ENCODE measurements at places on chromosomes 4 and X. TPM values are rescaled to one million over a fixed set of nuclear protein-coding genes. Genes with fewer than 3 reads are reported as not detected.

Gene RASL11B
- 0.19 TPM for polyA plus RNA-seq

Gene ZNF185
- 3.0 TPM for polyA plus RNA-seq

Gene CT45A1
- polyA plus RNA-seq = not detected

Gene MAGEA8
- not detected for polyA plus RNA-seq

Gene CLDN2
- polyA plus RNA-seq = not detected

Gene SORBS2
- polyA plus RNA-seq = not detected

Gene FAM149A
- polyA plus RNA-seq = not detected

Gene RBMXL3
- not detected for polyA plus RNA-seq

Gene MXRA5
- not detected for polyA plus RNA-seq

Gene PPBP
- polyA plus RNA-seq = 91.9 TPM

Gene SEL1L3
- 143 TPM for polyA plus RNA-seq

Gene PDZD4
- not detected for polyA plus RNA-seq

Gene MSX1
- polyA plus RNA-seq = not detected

Gene LRIT3
- not detected for polyA plus RNA-seq

Gene TBX22
- polyA plus RNA-seq = not detected

Gene QRFPR
- polyA plus RNA-seq = not detected

- no peak for DNase-seq
Measured at GRCh38 chrX:71616672-71617529, 1.4 kb downstream of the CXCR3 start.

DNA sequence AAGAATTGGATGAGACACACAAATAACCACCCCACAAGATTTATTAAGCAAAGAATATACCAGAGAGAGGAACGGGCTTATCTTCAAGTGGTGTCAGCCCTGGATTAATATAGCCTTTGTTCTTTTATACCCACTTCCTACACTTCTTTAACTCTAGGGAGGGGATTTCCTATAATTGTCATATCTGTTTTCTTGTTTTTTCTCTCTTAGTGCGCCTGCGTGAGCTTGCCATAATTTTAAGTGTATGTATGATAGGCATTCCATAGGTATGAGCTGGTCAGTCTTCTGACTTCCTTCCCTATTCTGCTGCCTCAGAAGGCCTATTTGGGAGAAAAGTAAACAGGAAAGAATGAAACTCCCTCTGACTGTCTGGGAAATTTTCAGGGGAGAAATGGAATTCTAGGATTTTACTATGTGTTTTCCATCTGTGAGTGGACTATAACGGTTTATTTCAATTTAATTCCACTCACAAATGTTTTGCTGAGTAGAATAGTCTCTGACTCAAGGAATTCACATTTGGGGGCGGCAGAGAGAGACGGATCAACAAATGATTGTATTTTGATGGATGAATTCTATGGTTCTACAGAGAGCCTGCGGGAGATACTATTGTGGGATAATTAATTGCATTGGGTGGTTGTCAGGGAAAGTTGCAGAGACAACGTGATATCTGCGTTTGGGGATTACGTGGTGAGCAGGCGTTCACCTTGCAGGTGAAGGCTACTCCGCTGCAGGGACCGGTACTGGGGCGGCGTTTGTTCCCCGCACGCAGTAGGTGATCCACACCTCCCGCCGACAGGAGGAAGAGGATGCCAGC is 626 bp upstream of the CEP135 start:
- peak; percentile 70 for DNase-seq

DNA sequence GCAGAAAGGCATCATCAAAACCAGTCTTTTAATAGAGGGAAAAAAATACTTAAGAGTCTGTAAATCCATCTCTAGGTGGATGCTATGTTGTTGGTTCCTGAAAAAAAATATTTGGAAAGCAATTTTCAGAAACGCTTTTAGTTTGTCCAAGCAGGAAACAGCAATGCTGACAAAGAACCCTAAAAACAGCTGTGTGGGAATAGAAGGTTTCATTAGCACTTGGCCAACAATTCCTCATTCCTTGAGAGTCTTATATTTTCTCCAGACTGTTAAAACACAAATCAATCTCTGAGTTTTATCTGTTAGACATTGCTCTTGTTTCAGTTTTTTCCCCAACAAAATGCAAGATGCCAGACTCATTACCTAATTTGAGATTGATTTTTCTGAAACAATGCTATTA is 6.4 kb downstream of the MXRA5 start:
- no peak for DNase-seq

DNA sequence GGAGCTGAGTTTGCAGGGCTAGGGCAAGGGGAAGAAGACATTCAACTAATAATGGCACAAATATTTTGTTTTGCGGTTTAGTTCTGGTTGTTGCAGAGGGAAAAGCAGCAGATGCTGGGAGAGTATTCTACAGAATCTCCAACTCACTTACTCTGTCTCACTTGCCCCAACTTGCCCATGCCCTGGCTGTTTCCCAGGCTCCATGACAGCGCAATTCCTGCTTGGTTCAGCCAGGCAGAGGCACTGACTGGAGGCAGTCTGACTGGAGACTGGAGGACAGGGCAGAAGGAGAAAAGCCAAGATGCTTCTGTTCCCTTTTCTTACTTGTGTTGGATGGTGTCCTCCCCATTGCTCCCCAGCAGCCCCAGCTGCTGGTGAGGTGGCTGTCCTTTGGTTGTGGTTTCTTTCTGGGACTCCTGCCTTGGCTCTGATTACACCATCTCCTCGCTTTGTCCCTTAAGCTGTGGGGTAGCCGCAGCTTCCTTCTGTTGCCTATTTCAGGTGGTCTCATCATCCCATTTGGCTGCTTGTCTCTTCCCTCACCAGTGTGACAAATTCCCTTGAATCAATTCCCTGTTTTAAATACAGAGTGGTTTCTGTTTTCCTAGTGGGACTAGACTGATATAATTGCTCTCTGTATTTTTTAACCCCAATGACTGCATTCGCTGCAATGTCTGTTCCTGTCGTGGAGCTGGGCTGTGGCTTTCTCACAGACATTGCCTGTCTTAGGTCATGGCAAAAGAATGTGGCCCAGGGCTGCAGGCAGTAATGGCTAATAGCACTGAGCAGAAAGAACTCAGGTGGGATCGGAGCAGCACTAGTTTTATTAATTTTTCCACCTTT is 24.2 kb upstream of the RASL11B start:
- DNase-seq = no peak

GRCh38 chr4:123832173-123833026 is 435.8 kb downstream of the SPRY1 start:
- no peak for DNase-seq

DNA sequence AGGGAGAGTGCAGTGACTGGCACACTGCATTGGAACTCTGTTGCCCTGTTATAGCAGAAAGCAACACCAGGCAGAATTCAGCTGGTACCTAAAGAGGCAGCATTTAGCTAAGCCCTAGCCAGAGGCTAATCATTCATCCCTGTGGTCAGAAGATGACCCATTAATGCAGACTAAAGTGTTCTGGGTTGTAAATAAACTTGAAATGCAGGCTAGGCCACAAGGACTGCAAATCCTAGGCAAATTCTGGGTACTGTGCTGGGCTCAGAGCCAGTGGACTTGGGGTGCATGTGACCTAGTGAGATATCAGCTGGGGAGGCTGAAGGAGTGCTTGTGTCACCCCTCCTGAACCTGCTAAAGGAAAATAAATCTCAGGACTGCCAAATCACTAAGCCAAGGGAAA is 91.2 kb downstream of the LPAR4 start:
- no peak for DNase-seq

DNA sequence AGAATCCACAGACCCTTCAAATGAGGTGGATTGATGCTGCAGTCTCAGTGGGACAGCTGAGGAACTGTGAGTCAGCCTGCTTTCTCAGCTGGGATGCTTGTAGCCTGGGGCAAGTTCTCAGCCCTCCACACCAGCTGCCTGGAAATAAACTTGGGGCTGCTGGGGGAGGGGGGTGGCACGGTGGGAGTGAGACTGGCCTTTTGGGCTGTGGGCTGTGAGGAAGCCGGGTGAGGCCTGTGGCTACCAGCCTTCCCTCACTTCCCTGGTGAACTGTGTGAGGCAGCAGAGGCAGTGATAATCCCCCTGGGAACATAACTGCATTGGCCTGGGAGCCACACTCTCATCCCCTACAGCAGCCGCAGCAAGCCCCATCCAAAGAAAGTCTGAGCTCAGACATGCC is 114.5 kb upstream of the GUCY1A1 start:
- no peak for DNase-seq

GRCh38 chr4:148434075-148434773 is 8.0 kb downstream of the NR3C2 start:
- DNase-seq = no peak

- DNase-seq = no peak
Measured at GRCh38 chr4:155122382-155122781, 86.1 kb upstream of the NPY2R start.

GRCh38 chrX:2708592-2709188 is 17.6 kb downstream of the CD99 start:
- DNase-seq = peak; percentile 26

- no peak for DNase-seq
Measured at GRCh38 chr4:113223001-113223400, 173.5 kb downstream of the ANK2 start.

DNA sequence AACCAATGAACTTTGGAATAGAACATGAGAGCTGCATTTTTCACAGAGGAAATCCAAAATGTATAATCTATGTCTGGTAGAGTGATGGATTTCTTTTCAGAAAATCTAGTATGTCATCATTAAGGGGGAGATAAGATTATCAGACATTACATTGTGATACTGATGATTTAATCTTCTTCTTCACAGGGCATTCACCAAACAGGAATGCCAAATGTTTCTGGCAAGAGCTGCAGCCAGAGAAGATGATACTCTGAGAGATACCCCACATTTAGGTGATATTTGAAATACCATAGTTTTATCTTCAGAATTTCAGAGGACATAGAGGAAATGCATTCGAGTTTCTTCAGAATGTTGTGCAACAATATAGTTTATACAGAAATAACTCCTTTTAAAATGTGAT is 1523.7 kb upstream of the ADGRL3 start:
- DNase-seq = no peak

GRCh38 chr4:168995537-168996295 is 14.3 kb downstream of the CBR4 start:
- DNase-seq = no peak

DNA sequence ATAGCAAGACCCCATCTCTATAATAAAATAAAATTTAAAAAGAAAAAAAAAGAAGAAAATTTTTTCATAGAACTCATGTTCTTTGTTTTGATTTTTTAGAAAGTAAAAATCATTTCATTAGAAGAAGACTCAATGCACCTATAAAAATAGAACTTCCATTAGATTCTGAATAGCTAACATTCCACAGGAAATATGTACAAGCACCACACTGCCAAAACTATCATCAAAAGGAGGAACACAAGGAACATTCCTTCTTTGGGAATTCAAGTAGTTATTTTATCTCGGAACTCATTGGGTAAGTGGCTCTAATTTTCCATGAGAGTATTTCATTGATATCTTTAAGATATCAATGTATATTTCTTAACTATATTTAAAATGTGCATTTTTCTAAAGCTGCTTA is 157.6 kb downstream of the CAMK2D start:
- DNase-seq = no peak

DNA sequence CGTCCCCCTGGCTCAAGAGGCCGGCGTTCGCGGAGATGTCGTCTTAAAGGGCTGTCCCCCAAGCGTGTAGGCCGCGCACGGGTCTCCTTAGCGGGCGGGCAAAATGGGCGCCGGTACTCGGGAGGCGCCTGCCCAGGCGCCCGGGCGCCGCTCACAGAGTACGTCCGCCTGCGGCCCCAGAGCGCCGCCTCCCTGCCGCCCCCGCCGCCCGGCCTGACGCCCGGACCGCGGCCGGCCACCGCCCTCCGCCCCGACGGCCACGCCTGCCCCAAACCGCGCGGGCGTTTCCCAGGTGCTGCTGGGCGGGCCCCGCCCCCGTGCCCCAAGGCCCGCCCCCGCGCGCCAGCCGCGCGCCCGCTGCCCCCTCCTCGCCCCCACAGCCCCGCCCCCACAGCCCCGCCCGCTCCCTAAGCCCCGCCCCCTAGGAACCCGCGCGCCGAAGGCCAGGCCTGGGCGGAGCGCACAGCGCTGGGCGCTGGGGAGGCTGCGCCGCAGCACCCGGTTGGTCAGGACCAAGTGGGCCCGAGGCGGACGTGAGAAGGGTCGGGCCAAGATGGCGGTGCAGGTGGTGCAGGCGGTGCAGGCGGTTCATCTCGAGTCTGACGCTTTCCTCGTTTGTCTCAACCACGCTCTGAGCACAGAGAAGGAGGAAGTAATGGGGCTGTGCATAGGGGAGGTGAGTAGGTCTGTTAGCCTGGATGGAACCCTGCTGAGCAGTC is at the start of the genes BRCC3, CMC4 and MTCP1:
Gene BRCC3 (plus strand): TSS at position 534 of the 719 bp plus-strand sequence. CDS start 20 bp downstream, at position 554.
Gene CMC4 (minus strand): TSS at position 162 of the 719 bp plus-strand sequence. CDS start 7,113 bp downstream, outside the sequence.
Gene MTCP1 (minus strand): TSS at position 162 of the 719 bp plus-strand sequence. CDS start 5,126 bp downstream, outside the sequence.
- DNase-seq = peak; percentile 84

GRCh38 chrX:111353793-111354192 is 58.2 kb downstream of the DCX start:
- no peak for DNase-seq

DNA sequence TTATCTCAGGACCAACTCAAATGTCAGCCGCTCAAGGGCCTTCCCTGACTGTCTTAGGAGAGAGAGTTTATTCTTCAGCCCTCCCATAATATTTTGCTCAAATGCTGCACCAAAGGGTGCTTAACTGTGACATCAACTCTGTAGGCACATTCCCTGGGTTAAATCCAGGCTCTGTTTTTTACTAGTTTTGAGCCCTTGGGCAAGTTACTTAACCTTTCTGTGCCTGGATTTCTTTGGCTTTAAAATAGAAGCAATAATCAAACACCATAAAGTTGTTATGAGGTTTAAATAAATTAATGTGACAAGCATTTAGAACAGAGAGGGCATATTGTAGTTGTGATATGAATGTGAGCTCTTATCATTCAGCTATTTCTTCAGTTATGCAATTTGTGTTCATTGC is 54.2 kb upstream of the LIMCH1 start:
- no peak for DNase-seq

- DNase-seq = no peak
Measured at GRCh38 chrX:150164971-150165600, 198.0 kb upstream of the MAMLD1 start.

- DNase-seq = no peak
Measured at GRCh38 chr4:43223820-43224219, 331.3 kb downstream of the GRXCR1 start.

GRCh38 chrX:94365736-94366135 is 691.7 kb downstream of the FAM133A start:
- DNase-seq = no peak

DNA sequence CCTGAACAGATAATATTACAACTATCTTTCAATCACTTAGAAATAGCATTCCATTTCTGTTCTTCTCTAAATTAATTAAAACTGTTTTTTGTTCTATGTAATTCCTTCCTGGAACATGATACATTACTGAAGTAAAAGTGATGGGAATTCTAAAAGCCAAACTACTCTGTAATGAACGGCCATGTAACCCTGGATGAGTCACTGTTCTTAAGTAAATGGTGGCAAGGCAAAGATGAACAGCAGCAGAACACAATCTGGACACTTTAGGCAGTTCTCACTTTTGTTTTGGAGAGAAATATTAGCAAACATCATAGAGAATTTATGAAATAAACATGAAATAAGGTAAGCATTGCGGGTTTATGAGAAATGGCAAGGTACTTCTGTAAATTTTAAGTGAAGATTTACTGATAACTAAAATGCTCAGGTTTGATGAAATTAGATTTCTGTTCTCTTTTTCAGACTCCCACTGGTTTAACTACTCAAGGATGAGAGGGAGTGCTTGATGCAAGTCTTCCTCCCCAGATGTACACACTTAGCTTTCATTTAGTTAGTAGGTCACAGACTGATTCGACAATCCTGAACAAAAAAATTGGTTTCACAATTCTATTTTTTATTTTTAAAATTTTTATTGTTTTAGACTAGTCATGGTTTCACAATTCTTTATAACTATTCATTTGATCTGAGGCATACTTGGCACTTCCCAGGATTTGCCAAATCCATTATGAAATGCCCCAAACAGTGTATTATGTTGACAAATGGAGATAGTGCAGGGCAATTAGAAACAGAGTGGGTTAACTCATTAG is 964 bp upstream of the GPR82 start:
- DNase-seq = no peak

All from naive B cell (primary cell).